NCI-H1930 (cell line): ENCODE measurements at places on chromosomes 3 and 15.

GRCh38 chr3:4271834-4272233, 31.3 kb upstream of the SETMAR start:
- DNase-seq, result no peak

DNA sequence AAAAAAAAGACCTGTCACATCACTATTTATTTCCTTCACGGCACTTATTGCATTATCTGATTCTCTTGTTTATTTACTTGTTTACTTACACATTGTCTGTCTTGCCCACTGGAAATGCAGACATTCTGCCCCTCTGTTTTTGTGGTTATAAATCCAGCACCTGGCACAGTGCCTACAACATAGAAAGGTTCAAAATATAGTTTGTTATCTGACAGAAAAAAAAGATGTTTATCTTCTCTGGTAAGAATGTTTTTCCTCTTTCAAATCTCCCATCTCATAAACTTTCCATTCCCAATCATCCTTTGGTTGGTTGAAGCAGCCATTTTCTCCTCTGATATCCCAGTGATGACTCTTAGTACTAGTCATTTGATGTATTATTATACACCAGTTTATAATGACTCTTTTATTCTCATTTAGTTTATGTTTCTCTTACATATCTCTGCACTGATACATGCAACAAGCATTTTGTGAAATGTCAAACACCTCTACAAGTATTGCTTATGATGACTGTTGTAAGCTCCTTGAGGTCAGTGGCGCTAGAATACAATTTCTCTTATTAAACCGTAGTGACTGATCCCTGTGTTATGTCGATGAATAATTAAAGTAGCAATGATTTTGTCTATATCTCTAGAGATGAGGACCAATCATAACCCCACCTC, 398.4 kb upstream of the TBL1XR1 start:
- no peak for DNase-seq

GRCh38 chr3:63470745-63471144, 181.7 kb upstream of the SNTN start:
- DNase-seq, result no peak

GRCh38 chr15:93250950-93251349, 161.9 kb upstream of the RGMA start:
- DNase-seq, result no peak

GRCh38 chr3:132283440-132283839, 33.8 kb upstream of the ACP3 start:
- DNase-seq, result no peak

DNA sequence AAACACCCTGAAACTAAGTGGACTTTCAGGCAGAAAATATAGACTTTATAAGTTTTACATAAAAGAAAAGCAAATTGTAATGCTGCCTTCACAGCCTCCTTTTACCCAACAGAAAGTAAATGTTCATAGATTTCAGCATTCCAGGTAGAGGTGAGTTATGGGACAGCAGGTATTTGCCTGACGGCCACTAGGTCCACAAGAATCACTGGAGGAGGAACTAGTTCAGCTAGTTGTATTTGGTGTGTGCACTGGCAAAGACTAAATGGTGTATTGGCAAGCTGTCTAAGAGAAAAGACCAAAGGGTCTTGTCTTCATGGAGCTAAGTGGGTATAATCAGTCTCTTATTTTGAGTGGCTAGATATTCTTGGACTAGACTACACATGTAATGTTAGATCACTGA, 34.2 kb downstream of the ZNF654 start:
- no peak for DNase-seq

GRCh38 chr3:5260992-5261501, 73.5 kb downstream of the EDEM1 start:
- no peak for DNase-seq

- DNase-seq, result no peak
Observed at GRCh38 chr3:53495520-53496391, 1.3 kb downstream of the CACNA1D start.

- DNase-seq, result no peak
Observed at GRCh38 chr3:175374705-175375104, 515.6 kb downstream of the NAALADL2 start.

- no peak for DNase-seq
Observed at GRCh38 chr3:99413504-99413903, 224.9 kb upstream of the COL8A1 start.

DNA sequence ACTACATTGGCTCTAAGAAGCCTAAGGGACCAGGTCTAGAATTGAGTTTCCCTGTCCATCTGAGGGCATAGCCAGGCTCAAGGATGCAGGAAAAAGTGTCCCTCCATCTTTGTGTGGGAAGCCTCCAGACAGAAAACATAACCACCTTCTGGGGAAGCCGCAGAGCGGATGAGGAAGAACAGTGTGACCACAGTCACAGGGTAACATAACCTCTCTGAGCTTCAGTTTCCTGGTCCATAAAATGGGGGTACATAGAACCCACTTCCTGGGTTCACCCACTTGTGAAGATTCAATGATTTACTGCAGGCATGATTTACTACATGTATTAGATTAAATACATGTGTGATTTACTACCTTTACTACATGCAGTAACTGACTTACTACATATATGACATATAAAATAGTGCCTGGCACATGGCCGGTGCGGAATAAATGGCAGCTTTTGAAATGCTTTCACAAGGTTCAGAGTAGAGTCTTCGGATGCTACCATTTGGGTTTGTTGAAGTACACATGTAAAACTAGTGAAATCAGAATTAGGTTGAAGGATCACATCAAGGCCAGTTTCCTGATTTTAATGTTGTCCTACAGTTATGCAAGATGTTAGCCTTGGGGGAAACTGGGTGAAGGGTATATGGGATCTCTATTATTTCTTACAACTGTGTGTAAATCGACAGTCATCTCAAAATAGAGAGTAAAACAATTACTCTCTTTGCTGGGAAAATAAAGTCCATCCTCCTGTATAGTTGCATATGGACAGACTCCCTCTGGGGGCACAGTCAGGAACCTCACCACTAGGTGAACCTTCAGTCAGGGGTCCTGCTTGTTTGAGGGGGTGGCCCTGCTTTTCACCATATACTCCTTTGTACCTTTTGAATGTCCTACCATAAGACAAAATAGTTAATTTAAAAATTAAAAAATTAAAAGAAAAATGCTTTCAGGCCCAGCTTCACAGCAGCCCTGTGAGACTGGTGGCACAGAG, 86.0 kb downstream of the SEMA5B start:
- DNase-seq, result no peak

DNA sequence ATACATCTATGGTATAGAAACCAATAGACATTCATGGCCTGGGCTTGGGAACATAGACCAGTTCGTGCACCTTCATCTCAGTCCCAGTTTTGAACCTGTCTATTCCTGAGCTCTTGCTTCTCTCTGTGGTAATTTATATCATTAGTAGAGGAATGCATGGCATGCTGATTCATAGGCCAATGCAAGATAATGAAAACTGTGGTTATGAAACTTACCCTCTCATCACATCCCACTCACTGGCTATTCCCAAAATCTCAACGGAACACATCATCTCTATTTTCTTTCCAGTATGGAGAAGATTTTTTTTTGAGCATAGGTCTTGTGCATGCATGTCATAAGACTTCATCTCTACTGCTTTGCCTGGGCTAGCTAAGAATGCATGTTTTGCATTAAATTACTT, 18.7 kb upstream of the P2RY12 start:
- DNase-seq, result no peak

- no peak for DNase-seq
Observed at GRCh38 chr3:178003756-178004155, 532.5 kb upstream of the KCNMB2 start.

- DNase-seq, result no peak
Observed at GRCh38 chr3:36512555-36512954, 132.3 kb downstream of the STAC start.

DNA sequence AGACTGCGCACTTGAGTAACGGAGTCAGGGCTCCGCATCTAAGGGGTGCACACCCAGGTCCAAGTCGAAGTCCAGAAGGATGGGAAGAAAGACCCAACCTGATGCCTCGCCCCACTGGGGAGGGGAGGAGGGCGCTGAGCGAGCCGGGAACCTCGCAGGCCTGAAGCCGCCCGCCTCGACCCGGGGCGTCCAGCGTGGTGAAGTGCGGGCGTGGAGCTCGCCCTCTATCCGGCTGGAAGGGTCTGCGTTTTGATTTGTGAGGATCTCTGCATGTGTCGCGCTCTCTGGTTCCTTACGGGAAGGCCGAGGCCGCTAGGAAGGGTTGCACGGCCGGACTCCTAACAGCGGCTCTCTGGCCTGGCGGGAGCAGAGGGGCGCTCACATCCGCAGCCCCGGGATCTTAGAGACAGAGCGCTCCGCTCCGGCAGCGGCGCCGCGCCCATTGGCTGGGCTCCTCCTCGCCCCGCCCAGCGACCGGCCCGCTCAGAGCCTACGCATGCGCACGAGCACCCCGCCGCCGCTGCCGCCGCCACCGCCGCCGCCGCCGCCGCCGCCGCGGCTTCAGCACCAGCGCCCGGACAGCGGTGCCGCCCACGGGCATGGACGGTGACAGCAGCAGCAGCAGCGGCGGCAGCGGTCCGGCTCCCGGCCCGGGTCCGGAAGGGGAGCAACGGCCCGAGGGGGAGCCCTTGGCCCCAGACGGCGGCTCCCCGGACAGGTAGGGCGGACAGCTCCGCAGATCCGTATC, at the start of gene DISP2:
Gene DISP2 (plus strand): TSS at position 497 of the 748 bp plus-strand sequence. CDS start 103 bp downstream, at position 600.
- DNase-seq, result peak; percentile 67

DNA sequence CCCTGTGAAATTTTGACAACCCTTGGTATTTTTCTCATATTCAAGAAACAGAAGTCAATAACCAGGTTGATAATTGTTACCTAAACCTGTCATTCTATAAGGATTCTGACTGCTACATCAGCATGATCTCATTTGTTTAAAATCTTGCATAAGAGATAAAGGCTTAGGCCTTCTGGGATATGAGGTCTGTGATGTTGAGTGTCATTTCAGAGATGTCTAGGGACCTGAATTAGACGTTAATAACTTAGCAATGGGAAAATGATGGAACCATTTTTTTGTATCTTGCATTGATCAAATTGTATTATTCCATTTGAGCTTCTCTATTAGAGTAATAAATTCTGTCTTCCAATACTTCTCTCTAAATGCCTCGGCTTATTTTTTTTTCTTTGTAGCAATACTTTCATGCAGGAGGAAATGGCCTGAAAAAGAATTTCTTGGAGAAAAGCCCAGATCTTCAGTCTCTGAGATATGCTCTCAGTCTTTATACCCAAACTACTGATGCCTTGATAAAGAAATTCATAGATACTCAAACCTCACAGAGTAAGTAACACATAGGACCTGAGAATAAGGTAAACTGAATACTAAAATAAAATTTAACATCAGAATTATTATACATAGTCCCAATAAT, 589.3 kb downstream of the UNC13C start:
- DNase-seq, result no peak

- no peak for DNase-seq
Observed at GRCh38 chr15:48393645-48394506, 62.6 kb downstream of the DUT start.

DNA sequence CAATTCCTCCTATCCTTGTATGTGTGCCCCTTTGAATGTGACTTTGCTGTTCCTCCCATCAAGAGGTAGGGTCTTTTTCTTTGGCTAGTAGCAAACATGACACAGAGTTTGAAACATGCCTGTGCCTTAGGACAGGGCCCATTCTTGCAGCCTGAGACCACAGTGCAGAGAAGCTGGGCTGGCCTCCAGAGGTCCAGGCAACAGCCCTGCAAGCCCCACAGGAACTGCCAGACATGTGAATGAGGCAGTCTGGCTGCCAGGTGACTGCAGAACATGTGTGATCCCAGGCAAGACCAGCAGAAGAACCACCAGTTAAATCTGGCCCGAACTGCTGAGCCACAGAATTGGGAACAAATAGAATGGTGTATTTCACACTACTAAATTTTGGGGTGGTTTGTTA, 1.2 kb upstream of the HGD start:
- DNase-seq, result no peak

DNA sequence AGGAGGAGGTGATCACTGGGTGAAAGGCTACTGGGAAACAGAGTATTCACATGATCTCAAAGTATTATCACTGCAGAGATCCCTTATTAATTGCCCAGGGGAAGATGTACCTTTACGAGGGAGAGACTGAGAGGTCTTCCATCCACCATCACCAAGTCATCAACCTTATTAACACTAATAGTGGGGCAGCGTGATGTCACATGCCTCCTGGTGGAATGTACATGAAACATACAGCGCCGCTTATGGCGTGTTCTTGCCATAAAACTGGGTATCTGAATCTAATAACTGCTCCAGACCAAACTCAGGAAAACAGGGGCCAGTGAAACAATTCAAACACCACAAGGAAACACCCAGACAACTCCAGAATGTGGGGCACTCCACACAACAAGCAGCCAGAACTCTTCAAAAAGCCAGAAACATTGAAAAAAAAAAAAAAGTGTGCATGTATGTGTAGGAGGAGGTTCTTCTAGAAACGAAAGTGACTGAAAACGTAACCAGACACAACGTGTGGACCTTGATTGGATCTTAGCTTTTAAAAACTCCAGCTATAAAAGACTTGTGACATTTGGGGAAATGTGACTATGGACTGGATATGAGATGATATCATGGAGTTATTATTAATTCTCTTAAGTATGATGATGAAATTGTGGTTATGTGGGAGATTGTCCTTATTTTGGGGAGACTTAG, 4.6 kb downstream of the STIMATE start:
- no peak for DNase-seq

GRCh38 chr15:61038910-61039309, 190.2 kb downstream of the RORA start:
- DNase-seq, result no peak

- DNase-seq, result peak; percentile 70
Observed at GRCh38 chr3:115239717-115240116, 92.6 kb upstream of the ZBTB20 start.

DNA sequence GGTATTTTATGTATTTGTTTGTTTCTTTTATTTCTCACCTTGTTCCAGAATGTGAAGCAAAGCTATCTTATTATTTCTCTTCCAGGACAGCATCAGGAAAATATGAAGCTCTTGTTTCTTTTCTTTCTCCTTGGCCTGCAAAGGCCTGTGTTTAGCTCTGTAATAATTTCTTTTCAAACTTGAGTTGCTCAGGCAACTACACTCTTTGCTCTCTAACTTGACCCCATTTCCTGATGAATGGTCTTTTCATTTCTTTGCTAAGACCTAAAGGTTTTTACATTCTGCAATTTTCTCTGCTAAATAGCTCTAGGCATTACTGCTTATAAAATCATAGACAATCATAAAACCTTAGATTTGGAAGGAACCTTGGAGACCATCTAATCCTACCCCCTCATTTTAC, 26.2 kb upstream of the ZNF770 start:
- no peak for DNase-seq

DNA sequence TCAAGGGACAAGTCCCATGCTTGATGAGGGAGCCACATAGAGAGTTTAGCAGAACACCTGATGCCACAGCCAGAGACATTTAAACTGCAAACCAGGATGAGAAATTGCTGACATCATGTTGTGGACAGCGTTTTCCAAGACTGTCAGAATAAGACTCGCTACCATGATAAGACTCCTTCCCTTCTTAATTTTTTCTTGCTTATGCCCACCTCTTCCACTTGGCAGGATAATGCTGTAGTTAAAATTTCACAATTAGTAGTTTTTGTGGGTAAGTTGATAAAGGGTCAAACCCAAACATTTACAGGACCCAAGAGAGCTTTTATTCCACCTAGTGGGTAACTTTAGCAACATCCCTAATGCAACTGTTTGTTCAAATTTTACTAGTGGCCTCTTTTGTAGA, 3.0 kb upstream of the PIAS1 start:
- no peak for DNase-seq
